ENCODE measurements at places on chromosomes 5 and 9.

GRCh38 chr9:127961613-127962155 lies 19.1 kb downstream of the EEIG1 start:
- DNase-seq, result no peak

DNA sequence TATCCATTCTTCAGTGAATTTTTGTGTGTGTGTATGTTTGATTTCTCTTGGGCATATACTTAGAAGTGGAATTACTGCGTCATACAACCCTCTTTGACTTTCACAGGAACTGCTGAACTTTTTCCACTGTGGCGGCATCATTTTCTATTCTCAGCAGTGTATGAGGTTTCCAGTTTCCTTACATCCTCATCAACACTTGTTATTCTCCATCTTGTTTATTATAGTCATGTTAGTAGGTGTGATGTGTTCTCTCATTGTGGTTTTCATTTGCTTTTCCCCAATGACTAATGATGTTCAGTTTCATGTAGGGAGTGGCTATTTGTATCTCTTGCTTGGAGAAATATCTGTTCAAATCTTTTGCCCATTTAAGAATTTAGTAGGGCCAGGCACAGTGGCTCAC lies 2.6 kb downstream of the ZNF79 start:
- DNase-seq, result no peak

- no peak for DNase-seq
Observed at GRCh38 chr9:103709366-103709765, 384.7 kb upstream of the SMC2 start.

- DNase-seq, result no peak
Observed at GRCh38 chr9:125983681-125984080, 236.5 kb downstream of the PBX3 start.

GRCh38 chr5:80646926-80647325 lies 7.5 kb upstream of the MSH3 start:
- no peak for DNase-seq

- no peak for DNase-seq
Observed at GRCh38 chr9:16069671-16070454, 517.0 kb downstream of the CCDC171 start.

DNA sequence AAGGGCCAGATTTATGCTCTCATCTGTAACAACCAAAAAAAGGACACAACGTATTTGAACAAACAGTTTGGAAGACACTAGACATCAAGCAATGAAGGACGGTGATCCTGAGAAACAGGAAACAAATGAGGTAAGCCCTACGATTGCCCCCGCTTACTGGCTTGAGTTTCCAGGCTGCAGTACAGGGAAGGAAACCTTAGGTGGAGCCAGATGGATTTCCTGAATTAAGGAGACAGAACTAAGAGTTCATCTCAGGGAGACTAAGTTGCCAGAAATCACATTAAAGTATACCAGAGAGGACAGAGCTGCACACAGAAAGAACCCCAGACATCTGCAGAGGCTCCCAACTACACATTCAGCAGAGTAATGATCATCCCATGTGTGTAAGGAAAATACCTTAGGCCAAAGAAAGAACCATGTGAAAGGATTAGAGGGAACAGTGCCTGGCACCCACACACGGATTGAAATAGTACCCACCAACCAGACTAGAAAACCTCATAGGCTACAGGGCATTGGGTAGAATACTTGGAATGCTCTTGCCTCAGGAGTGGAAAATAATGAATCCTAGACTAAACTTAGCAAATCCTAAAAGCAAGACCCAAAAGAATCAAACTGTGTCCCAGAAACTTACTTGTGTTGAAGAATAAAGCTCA lies 99.3 kb upstream of the NIPBL start:
- DNase-seq, result no peak

GRCh38 chr5:113195251-113195650 lies 218.7 kb downstream of the DCP2 start:
- no peak for DNase-seq

DNA sequence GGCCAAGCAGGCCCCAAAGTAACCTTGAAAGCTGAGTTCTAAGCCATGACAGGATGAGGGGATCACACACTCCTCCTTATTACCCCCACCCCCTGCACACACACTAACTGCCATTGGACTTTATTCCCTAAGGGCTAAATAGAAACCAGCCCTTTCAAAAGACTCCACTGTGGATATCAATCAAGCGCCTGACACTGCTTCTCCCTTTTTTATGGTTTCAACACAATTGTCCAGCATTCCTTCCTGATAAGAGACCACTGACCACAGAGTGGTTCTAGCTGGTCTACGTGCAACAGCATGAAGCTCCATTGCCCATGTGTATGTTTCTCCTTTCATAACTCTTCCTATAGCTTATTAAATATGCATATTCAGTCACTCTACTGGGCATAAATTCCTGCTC lies 34.7 kb downstream of the PAEP start:
- DNase-seq, result no peak

GRCh38 chr5:75960129-75960528 lies 123.1 kb upstream of the SV2C start:
- no peak for DNase-seq

DNA sequence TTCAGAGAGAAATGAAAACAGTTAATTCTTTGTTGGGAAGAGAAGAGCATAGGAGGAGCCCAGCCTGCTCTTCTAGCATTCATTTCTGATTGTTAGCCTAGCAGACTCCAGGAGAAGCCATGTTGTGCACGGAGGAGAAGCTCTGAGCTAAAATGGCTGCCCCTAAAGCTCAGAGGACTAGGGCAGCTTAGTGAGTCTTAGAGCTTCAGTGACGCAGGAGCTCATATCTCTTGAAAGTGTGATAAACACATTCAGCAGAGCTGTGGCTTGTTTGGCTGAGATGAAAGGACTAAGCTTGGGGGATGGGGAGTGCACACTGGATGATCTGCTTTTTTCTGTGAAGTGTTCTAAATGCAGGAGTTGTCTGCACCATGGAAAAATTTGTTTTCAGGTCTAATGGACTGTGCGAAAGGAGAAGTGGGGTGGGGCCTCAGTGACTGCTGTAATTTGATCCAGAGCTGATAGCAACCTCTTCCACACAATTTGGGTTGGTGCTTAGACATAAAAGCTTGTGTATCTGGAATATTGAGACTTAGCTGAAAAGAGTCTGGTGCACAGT lies 58.5 kb downstream of the ZNF462 start:
- no peak for DNase-seq

GRCh38 chr5:14588145-14588544 lies 6.6 kb downstream of the OTULINL start:
- DNase-seq, result no peak

DNA sequence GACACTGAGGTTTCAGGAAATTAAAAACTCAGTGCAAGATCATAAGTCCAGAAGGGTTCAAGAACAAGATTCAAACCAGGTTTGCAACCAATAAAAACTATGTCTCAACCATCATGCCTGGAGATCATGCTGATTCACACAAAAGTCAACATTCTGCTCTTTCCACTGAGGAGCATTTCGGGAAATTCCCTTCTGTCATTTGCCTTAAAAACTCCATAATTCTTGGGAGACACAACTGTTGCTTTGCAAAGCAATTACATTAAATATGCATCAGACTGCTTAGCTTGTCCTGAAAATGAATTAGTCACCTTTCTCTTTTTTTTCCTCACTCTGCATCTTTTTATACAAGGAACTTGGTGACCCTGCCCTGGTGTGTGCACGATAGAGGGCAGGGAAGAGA lies 275.9 kb upstream of the ZNF462 start:
- DNase-seq, result no peak

DNA sequence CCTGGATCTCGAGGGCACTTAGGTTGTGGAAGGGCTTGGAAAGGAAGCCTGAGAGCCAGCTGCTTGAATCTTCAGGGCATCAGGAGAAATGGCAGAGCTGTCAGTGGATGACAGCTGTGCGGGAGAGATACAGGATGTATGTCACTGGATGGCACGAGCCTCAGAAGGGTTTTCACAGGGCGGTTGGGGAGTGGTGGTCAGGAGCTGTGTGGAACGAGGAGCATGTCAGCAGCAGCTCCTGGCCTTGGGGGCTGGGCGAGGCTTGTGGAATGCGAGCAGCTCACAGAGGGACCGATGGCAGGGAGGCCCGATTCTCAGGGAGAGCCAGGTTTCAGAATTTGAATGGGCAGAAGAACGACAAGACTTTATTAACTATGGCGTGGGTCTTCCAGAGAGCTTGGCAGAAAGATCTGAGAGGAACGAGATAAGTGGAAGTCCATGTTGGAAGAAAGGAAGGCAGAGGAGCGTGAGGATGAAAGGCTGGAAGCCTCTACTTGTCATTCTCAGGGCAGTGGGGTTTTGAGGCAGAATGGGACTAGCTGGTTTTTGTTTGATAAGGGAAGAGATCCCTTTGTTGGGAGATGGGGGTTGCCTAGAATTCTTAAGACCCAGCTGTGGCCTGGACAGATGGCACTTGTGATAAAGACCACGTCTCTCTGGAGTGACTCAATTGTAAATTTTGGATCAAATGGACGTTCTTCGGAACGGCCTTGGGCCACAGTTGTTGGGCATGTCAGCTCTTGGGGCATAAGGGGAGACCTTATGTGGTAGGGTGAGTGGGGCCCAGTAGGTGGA lies 60.3 kb downstream of the SNX30 start:
- DNase-seq, result no peak

DNA sequence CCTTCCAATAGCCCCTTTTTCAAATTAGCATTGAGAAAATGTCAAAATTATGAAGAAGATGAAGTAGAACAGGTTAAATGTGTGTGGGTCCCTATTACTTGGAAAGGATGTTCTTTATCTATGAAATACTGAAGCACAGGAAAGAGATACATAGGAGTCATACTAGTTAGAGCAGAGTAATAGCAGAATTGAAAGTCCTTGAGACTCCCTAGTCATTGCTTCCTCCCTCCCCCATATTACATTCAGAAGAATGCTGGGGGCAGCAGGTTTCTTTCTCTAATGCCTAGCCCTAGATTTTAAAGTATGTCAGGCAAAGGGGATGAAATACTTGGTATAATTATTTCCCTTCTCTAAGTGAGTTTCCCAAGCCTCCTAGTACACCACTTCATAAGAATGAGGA lies 4.4 kb downstream of the ZCCHC9 start:
- no peak for DNase-seq

DNA sequence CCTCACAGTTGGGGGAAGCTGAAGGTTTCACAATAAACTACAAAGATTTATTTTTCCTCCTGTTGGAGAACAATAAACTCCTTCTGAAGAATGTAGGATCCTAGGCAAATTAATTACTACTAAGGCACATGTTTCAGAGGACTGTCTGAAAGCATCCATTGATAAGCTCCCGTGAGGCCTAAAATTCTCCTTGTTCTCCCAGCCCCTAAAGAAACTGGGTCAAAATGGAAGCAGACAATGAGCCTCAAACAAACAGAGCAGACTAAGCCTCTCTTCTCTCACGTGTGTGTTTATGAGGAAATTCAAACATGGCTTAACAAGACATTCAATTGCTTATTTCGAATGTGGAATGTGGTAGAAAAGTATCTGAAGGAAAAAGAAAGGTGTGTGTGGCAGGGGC lies 249.0 kb downstream of the GLIS3 start:
- no peak for DNase-seq

- DNase-seq, result no peak
Observed at GRCh38 chr5:1083823-1084605, 27.8 kb downstream of the SLC12A7 start.

DNA sequence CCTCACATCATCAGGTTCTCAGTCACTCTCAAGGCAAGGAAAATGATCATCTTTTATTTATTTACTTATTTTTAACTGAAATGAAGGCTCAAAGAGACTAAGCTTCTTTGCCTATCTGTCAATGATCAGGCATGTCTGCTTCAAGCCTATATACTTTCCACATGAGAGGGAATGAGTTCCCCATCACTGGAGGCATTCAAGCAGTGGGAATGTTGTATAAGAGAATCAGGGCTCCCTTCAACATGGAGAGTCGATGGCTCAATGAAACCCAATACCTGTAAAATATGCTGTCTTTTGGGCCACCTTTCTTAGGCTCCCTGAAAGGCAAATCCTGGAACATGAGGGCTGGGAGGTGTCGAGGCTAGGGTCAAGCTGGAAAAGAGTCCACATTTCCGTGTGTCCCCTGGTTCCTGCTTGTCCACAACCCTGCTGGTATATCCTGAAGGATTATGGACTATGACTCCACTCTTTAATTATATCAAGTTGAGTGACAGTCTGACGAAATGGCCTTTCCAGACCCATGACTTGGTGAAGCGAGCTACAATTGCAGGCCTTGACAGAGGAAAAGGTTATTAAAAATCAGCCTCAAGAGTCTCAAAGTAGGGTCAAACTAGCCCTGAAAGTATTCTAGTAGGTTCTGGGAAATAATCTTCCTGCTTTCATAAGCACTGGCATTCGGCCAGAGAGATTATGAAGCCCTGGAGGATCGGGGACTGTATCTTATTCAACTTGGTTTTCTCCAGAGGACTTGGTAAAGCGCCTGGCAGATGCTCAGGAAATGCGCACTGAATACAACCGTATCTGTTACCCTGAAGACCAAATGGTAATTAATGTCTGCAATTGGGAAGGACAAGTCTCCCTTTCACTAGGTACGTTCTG lies 145.9 kb upstream of the TBC1D2 start:
- no peak for DNase-seq

DNA sequence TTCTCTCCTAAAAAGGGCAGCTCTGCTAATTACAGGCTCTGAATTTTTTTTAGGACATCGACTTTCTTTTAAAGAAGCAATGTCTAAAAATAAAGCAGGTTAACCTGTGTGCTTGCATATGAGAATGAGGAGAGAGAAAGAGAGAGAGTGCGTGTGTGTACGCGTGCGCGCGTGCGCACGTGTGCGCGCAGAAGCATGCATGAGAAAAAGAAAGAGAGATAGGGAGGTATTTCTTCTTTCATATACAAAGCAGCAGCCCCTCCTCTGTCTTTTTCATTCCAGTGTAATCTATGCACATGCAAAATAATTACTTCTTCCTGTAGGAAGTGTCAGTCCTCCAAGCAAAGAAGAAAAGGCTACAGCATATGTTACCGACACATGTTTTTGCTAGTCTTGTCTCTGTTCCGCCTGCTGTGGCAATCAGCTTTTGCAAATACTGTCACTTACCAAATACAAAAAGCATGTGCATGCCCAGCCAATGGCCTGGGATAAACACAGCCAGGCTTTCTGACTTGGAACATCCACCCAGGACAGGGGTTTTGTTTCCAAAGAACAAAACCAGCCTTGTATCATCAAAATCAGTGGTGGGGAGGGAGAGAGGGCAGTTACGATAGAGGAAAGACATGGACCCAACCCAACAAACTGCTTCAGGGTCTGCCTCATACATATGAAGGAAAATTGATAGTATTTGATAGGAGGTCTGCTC lies 252.3 kb upstream of the SLC24A2 start:
- no peak for DNase-seq

- no peak for DNase-seq
Observed at GRCh38 chr9:14180093-14180959, 133.6 kb downstream of the NFIB start.

DNA sequence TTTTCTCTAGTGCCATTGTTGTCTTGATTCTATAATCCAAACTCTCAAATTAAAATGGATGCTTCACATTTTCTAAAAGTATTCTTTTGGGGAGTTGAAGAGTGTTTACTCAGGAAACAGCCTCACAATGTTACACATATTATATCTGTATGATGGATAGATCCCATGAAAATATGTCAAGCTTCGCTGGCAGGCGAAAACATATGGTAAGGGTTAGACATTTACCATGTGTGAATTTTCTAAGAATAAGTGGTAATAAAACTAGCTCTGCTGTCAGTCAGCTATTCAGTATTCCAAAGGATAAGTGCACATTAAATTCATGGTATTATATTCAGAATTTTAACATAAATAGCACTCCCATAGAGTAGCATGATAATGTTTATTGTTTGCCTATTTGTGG lies 13.3 kb upstream of the ADCY2 start:
- no peak for DNase-seq
